ENCODE measurements at places on chromosomes 7 and 10. TPM values are rescaled to one million over a fixed set of nuclear protein-coding genes. Genes with fewer than 3 reads are reported as not detected.

PTPRE gene
- total RNA-seq = 6.9 TPM

TACC2 gene
- total RNA-seq = 59.7 TPM

HMX3 gene
- total RNA-seq = 0.29 TPM

ASIC3 gene
- total RNA-seq = 3.2 TPM

SAMD9 gene
- 0.05 TPM for total RNA-seq

NANOS1 gene
- 1.9 TPM for total RNA-seq

GRCh38 chr7:45100761-45101480, 10.6 kb downstream of the TBRG4 start:
- no peak for ATAC-seq

GRCh38 chr10:25036381-25036780, 20.0 kb downstream of the THNSL1 start:
- ATAC-seq = no peak

- no peak for ATAC-seq
Measured at GRCh38 chr7:26714438-26714837, 150.0 kb downstream of the SKAP2 start.

DNA sequence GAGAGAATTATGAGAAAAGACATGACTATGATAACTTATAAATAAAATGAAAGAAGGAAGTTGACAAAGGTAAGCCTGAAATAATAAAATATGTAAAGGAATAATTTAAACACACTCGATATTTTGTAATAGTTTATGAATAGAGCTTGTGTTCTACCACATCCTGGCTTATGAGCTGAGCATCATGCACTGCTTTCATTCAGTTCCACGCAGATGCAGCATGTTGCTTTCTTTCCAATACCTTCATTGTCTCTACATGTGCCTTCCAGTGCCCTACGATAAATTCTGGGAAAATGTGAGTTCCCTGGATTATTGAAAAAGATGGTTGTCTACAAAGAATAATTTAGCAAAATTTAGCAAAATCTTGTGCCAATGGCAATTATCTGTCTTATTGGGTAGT, 398.9 kb upstream of the SEMA3C start:
- ATAC-seq = no peak

- ATAC-seq = no peak
Measured at GRCh38 chr7:5436003-5436678, 12.5 kb upstream of the TNRC18 start.

GRCh38 chr7:7641129-7641663, 644 bp downstream of the UMAD1 start:
- no peak for ATAC-seq

DNA sequence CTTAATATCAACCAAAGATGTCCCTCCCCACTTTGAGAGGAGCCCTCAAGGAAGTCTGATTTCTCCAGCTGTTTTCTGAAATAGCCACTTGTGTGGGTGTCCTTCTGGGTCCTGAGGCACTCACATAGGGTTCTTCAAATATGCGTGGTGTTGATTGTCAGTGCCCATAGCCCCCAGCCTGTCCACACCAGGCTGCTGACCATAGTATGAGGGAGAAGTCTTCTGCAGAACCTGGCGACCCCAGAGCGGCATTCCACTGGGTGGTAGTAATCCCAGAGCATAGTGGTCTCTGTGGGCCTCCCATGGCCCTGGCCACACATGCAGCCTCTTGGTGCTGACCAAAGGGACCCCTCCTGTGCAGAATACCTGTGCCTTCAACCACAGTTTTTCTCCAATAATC, 82.7 kb upstream of the MACROH2A2 start:
- no peak for ATAC-seq

GRCh38 chr10:112176543-112176942, 7.0 kb downstream of the GPAM start:
- ATAC-seq = no peak

DNA sequence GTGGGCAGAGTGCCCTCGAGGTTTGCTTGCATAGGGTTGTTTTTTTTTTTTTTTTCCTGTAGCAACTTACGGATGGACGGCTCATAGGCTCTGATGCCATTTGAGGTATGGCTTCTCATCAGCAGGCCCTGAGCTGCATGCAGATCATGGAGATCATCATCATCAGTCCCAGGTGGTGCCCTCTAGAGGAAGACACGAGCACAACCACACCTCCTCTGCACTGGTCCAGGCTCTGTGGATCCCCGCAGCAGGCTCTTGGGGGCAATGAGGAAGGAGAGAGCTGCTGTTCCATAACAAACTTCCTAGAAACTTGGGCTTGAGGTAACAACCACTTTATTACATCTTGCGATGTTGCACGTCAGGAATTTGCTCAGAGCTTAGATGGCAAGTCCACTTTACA, 132.7 kb upstream of the CXCL12 start:
- no peak for ATAC-seq

DNA sequence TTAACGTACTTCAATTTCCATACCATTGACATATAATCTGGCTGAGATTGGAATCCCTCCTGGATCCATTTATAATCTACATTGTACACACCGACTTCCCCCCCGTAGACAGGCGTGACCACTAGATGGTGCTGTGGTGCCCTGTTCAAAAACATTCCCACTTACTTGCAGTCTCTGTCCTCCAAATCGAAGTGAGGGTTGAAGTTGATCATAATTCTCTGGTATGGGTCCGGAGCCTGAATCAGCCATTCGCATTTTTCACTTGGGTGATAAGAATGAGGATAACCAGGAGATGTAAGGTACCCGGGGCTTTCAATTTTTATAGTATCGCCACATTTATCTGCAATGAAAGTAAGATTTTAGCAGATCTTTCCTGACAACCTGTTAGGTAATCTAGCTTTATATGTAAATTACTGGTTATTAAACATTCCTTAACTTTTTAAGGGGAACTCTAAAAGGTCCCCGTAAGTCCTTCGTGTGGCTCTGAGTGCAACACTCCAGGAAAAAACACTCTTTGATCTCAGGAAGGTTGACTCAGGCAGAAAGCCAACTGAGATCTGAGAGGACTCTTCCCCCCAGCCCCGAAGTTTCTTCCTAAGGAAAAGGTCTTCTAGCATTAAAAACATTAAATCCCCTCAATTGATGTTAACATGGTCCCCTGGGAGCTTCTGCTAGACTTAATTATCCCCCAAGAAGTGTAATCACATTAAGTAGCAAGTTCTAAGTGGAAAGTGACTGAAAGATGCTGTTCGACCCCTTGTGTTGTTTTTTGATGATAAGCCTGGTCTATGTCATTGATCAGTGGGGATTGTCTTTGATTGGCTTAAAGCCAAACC, 3.7 kb downstream of the NRP1 start:
- ATAC-seq = peak; percentile 17

DNA sequence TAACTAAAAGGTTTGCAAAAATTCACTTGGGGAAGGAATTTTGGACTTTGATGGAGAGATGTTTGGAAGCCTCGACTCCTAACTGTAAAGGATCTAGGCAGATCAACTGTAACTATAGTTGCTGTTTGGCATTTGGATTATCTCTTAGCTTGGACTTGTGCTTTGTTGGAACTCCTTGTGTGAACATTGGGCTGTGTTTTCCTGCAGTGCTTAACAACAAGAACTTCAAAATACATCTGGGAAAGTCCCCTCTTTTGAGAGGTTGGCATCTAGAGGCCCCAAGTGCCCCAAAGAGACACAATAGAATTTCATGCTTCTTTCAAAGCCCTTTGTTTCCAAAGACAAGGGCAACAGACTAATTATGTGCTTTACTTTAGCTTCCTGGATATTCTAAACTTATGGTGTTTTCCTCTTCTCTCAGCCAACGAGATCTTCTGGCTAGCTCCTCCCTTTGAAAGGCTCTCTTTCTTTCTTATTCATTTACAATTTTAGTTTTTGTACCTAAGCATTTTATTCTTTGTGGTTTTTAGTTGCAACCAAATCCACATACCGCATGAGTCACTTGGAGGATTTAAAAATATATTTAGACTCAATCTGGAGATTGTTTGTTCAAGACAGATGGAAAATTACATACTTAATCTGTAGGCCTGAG, 11.6 kb downstream of the ABCA13 start:
- ATAC-seq = peak; percentile 38

GRCh38 chr10:26468291-26468690, 30.1 kb downstream of the APBB1IP start:
- no peak for ATAC-seq

GRCh38 chr7:25894002-25894901, 257.7 kb upstream of the NFE2L3 start:
- no peak for ATAC-seq

Data from motor neuron (in vitro differentiated cells).